Mammary epithelial cell (primary cell): ENCODE measurements at places on chromosomes 11 and 22.

DNA sequence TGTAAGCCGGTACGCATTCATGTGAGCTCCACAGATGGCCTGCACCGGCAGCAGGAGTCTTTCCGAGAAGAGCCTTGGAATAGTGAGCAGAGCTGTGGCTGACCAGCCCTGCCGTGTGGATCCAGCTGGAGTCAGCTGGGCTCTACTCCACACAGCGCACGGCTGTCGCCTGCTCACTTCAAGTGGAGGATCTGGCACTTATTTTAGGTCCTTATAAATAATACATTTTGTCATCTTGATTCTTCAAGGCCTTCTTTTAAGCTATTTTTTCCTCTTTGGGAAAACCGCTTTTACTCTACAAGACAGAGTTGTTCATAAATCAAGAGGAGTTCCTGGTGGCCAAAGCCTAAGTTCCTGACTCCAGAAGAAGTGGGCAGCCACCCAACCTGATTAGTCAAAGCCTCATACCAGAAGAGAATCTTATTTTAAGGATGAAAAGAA, 93.8 kb downstream of the KCNC1 start:
- DNase-seq: no peak

DNA sequence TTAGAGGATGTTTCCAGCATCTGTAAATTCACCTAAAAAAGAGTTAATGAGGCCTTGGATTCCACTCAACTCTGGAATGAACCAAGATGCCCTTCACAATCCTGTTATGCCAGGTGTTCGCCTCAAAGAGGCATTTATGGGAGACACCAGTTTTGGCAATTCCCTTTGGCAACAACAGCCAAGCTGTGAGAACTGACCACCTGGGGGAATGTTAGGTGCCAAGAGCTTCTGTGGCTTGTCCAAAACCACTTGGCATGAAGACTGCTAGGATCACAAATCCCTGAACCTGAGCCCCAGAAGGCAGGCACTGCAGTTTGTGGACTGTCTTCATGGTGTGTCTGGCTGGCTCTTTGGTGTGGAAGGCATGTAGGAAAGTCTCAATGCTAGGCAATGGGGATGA, 164.4 kb upstream of the BDNF start:
- DNase-seq: no peak

- no peak for DNase-seq
These were observed 64.0 kb downstream of the PPME1 start for GRCh38 chr11:74235121-74235520.

DNA sequence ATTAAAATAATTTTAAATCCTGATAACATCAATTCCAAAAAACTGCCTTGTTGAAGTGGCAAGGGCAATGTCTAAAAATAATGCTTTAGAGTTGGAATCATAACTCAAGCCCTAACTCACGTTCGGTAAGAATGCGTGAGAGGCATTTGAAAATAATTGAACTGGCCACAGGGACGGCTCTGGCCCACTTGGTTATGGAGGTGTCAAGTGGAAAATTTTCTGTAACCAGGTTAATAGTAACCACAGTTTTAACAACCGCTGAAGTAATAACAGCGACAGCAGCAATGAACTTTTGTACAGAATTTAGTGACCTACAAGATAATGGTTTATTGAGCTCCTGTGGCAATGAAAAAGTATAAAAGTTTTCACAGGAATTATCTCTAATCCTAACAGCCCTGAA, 79.4 kb downstream of the ETS1 start:
- no peak for DNase-seq

DNA sequence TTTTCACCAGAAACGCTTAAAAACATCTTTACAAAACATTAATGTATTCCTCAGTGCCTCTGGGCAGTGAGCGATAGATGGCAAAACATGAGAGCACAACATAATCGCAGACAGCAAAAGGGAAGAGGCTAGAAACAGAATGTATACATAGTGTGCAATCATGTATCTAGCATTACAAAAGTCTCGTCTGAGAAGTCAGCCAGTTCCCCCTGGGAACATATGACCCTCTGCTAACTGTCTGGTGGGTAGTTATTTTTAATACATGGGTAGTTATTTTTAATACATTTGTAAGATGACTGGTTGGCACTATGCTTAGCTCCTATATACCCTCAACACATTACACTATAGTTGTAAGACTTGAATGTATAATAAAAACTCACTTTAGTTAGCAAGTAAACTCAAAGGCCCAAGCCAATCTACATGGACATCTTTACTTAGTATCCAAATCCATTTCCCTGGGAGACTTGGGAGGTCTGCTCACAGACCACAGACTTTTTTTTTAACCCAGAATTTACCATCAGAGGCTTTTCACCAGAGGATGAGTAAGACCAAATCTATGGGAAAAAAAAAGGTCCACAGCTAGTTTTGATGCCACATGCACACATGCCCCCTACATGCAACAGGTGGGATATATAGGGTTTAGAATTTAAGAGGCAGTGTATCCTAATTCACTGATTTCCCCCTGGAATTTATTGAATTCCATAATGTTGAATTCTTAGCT, 71.7 kb downstream of the AMBRA1 start:
- no peak for DNase-seq

- no peak for DNase-seq
These were observed 17.9 kb downstream of the TMEM218 start for GRCh38 chr11:125093502-125093901.

GRCh38 chr11:88410656-88411055, 73.1 kb upstream of the CTSC start:
- DNase-seq: peak; percentile 91

DNA sequence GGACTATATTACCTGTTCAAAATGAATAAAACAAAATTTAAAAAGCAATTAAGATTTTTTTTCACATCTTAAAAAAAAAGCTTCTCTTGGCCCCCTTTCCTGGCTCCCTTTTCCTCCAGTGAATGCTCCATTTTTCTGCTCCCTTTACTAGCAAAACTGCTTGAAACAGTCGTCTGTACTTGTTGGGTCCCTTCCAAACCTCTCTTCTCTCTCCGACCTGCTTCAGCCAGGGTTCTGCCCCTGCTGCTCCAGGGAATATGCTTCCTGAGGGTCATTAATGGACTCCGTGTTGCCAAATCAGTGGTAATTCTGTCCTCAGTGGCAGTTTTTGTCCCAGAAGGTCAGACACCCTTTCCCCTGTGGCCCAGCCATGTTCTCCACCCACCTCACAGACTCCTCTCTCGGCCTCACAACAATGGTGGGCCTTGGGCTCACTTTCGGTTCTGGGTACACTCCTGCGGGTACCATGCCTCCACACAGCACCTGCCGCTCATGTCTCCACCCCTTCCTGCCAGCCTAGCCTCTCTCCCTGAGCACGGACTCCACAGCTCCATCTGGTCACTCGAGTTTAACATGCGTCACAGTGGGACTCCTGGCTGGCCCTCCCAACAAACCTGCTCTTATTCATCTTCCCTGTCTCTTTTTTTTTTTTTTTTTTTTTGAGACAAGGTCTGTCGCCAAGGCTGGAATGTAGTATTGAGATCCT, 7.8 kb upstream of the POLR3H start:
- no peak for DNase-seq

GRCh38 chr11:103851166-103851651, 185.2 kb upstream of the DDI1 start:
- DNase-seq: peak; percentile 0

DNA sequence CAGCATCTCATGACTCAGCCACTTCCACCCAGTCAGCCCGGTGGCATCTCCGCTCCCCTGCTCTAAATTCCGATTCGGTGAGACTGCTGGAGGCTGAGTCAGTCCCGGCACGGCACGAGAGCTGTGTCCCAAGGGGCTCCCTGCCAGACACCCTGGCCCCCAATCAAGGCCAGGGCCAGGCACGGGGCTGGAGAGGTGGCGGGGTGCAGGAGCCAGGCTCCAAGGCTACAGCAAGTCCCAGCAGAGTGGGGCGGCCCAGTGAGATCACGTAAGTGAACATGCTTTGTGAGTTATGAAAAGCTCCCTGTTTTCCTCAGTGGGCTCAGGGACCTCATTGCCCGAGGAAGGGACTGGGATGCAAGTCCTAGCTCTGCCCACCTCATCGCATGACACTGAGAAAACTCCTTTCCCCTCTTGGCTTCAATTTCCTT, 3.0 kb downstream of the C11orf68 start:
- DNase-seq: peak; percentile 94

GRCh38 chr22:17303840-17304779, 65.2 kb upstream of the CECR2 start:
- no peak for DNase-seq

GRCh38 chr11:109378034-109378433, 44.0 kb upstream of the C11orf87 start:
- DNase-seq: no peak

- DNase-seq: no peak
These were observed 41.9 kb downstream of the ATG16L2 start for GRCh38 chr11:72856065-72856464.

GRCh38 chr22:39315389-39315788, 4.0 kb downstream of the RPL3 start:
- DNase-seq: no peak

DNA sequence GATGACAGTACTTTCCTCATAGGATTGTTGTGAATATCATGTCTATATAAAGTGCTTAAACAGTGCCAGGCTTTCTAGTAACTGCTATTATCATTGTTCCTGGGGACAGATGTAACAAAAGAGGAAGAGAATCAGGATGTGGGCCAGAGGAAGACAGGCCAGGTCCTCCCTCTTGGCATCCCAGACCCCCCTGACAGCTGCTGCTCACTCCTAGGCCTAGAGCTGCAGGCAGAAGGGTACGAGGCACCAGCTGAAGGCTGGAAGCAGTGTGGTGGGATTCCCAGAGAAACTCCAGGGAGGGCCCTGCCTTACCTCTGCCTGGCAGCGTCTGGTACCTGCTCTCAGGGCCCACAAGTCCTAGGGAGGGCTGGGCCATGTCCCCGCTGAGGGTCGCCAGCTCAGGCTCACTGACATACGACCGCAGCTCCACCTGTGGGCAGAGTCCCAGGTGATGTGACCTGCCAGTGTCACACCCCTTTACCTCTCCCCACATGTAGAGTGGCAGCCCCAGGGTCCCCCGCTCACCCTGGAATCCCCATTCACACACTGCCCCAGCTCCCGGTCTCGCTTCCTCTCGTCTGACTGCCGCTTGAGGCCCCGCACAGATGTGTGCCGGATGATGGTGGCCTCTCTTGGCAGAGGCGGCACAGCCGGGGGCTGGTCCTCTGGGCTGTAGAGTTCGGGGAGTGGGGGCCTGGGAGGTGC, 52.2 kb downstream of the C11orf58 start:
- no peak for DNase-seq

DNA sequence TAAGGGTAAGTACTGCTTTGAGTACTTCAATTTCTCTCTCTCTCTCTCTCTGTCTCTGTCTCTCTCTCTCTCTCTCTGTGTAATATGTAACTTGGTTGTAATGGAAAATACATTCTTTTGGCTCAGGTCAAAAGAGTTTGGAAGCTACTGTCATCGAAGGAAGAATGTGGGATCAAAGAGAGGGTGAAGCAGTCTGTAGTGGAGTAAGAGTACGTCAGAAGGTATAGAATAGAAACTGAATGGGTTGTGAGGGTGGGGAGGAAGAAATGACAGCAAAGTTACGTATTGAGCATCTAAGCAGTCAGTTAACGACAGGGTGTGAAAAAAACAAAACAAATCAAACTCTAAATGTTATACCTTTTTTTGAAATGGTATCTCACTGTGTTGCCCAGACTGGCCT, 10.0 kb downstream of the NCAM1 start:
- DNase-seq: no peak

- no peak for DNase-seq
These were observed 2.0 kb downstream of the P2RX3 start for GRCh38 chr11:57340039-57340615.

GRCh38 chr11:12064136-12064953, 46.0 kb upstream of the MICAL2 start:
- no peak for DNase-seq

DNA sequence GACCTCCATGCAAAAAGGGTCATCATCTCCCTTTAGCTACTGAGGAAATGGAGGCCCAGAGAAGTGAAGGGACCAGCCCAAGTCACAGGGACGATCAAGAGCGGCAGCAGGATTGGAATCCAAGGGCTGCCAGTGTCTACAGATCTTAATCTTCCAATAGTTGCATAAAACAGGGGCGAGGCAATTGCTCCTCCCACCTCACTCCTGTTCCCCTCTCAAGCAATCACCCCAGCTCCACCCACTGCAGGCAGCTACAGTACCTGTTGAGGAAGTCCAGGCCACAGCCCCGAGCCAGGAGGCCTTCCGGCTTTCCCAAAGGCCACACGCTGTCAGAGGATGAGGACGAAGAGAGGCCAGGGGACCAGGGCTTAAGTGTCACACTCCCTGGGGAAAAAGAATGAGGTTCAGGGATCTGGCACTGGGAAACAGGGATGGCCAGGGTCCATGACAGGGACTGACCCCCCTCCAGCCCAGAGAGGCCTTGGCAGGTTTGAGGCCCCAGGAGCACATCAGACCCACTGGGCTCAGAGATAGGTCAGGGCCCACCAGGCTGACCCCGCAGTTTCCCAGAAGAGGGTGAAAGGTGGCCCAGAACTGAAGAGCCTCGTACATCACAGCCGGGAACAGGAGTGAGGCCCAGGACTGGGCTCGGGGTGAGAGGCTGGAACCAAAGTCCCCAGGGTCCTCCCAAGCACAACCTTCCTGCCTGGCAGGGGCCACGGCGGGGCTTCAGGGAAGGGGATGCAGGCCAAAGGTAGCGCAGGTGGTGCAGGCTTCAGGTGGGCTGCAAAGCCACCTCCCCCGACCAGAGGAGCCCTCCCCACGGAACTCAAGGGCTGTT, 16.4 kb upstream of the MFNG start:
- DNase-seq: peak; percentile 76

- no peak for DNase-seq
These were observed 4.6 kb downstream of the TNRC6B start for GRCh38 chr22:40182231-40182835.

GRCh38 chr11:125498521-125498920, 2.5 kb upstream of the FEZ1 start:
- DNase-seq: no peak
